AG09319 (cell line): ENCODE measurements at places on chromosomes 4 and X.

DNA sequence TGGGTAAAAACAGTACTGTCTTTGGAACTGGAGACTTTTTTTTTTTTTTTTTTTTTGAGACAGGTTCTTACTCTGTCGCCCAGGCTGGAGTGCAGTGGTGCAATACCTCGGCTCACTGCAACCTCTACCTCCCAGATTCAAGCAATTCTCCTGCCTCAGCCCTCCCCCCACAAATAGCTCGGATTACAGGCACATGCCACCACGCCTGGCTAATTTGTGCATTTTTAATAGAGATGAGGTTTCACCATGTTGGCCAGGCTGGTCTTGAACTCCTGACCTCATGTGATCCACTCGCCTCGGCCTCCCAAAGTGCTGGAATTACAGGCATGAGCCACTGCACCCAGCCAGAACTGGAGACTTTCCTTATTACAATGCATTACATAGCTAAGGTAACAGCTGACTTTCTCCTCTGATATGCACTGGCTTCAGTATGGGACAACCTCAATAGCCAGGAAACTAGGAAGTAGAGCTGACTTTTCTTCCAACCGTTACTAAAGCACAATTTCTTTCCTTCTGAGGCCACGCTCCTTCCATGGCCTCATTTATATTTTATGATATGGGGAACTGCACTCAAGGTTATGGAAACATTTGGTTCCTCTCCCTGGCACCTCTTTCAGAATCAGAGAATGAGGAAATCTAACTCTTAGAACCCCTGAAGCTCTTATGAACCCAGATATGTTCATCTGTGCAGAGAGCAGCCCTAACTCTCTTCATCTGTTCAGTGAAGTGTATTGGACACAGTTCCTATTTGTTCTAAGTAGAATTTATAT, 53.5 kb upstream of the FAM9B start:
- no peak for DNase-seq

DNA sequence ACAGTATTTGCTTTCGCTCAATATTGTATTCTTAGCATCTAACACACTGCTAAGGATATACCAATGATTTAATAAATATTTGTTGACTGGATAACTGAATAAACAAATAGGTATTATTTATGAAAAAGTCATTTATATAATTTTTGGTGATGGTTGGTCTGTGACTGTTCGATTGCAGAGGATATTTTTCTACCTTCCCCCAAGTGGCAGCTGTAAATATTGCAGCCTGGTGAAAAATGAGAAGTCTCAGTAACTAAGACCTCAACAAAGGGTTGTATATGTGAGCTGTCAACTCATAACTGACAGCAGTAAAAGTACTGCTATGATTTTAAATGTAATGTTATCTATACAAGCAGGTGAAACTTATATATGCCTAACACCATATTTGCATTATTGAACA, 36.0 kb downstream of the HTR2C start:
- DNase-seq, result no peak

DNA sequence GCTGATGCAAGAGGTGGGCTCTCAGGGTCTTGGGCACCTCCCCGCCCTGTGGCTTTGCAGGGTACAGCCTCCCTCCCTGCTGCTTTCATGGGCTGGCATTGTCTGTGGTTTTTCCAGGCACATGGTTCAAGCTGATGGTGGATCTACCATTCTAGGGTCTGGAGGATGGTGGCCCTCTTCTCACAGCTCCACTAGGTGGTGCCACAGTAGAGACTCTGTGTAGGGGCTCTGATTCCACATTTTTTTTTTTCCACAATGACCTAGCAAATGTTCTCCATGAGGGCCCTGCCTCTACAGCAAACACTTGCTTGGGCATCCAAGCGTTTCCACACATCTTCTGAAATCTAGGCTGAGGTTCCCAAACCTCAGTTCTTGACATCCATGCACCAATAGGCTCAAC, 657.9 kb upstream of the CT83 start:
- DNase-seq, result no peak

DNA sequence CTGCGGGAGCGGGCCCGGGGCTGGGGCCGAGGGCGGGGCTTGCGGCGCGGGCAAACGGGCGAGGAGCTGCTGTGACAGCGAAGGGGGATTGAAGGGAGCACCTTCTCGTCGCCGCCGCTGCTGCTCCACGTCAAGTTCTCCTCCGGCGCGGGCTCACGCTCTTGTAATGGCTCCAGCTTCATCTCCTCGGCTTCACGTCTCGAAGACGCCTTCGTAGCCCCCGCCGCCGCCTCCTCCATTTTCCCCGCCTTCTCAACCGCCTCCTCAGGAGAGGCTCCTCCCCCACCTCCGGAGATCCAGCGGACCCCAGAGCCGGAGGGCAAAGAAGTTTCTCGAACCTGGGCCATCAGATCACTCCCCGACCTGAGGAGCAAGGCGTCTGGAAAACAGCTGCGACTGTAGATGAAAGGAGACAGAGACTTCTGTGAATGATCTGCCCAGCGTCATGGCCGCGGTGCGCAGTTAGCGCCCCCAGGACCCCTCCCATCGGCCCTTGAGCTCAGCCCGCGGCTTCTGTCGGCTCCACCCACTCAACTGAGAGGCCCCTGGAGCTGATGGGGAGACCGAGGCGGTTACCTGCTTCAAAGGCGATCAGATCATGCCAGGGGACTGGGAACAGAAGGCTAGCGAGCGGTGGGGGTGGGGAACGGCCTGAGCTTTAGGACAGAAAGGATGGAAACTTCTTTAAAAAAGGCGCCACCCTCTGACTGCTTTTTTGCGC, 895 bp downstream of the USP51 start:
- DNase-seq, result no peak

DNA sequence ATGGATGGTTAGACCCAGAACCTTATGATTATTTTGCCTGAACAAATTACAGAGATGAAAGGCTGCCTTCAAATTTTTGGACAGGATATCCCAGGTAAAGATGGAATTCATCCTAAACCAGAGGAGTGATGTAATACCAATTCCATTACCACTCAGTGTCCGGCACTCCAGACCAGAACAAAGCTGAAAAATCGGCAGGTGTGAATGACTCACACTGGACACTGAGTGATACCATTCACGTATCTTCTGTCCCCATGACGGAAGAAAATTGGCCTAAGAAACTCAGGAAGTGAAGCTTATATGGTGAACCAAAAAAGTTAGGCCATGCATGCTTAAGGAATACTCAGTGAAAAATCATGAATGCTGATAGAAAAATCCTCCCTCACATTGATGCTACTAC, 34.5 kb downstream of the PALLD start:
- DNase-seq, result no peak

GRCh38 chr4:182593864-182594263, 323.3 kb downstream of the DCTD start:
- DNase-seq, result no peak

- no peak for DNase-seq
Measured at GRCh38 chr4:20983763-20984575, 283.7 kb downstream of the PACRGL start.

GRCh38 chrX:108000751-108001150, 18.6 kb upstream of the TEX13B start:
- DNase-seq, result no peak

DNA sequence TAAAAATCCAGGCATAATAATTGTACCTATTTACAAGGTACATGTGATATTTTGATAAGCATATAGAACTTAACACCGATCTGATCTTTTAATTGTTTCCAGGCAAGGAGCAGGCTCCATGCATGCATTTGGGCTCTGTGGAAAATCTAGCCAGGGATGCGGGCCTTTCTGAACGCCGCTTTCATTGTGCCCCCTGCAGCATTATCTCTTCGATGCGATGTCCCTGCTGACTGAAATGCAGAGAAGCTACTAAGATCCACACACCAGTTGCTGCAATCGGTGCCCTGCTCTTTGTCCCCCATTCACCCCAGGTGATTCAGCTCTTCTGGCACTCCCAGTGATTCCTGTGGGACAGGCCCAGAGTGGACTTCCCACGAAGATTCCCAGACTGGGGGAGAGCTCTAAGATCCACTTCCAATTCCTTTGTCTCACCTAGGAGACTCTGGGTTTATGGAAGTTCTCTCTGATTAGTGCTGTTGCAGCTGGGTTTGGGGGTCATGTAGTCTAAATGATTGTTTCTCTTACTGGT, 254.3 kb upstream of the AGA start:
- DNase-seq, result no peak

DNA sequence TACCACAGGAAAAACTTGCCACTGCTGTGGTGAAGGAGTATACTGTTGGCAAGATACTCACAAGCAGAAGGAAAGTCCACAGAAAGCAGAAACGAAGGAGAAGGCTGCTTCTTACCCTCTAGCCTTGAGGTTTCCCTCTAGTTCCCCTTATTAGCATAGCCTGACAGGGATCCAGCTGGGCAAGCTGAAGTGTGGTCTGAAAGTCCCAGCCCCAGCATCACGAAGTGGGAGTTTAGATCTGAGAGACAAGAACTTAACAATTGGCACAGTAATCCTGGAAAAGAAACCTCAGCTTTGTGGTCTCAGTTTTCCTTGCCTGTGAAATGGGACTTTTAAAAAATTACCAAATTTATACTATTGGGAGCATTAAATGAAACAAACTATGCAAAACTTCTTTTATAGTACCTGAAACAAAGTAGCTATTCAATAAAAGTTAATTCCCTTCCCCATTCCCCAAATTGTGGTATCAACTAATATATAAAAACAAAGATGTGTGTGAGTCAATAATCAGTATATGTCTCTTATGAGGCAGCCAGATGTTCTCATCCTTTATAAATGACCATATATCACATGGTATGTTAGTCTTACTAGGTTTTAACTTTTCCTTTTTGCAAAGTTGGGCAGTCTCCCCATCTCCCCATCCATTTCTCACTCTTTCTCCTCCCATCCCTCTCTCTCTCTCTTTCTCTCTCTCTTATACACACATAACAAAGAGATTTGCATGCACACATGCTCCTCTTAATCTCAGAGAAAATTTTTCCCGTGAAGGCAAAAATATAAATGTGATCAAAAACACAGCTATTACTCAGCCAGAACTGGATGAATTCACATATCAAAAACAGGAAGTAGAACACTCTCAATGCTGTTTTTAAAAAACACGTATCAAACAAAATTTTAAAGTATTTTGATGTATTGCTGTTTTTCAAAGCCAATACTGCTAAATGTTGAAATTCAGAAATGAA, 57.8 kb downstream of the SCFD2 start:
- no peak for DNase-seq

DNA sequence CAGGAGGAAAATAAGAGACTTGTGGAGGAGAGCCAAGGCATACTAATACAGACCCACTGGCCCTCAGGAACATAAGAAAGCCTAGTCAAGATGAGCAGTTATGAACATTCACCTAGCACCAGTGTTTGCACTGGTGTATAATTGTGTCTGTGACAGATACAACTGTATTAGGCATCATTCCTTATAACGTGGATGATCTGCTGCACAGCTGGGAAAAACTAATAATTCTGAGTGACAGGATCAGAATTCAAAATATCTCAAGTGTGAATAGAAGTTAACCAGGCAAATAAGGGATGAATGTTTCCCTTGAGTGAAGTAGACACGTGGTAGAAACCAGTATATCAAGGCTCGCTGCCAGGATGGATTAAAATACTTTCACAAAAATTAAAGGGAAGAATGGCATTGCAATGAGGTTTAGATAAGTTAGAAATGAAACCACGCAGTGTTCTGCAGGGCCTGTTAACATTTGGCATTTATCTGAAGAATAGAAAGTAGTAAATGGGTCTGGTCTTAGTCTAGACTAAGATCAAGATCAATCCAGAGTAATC, 325.9 kb downstream of the EPHA5 start:
- no peak for DNase-seq

DNA sequence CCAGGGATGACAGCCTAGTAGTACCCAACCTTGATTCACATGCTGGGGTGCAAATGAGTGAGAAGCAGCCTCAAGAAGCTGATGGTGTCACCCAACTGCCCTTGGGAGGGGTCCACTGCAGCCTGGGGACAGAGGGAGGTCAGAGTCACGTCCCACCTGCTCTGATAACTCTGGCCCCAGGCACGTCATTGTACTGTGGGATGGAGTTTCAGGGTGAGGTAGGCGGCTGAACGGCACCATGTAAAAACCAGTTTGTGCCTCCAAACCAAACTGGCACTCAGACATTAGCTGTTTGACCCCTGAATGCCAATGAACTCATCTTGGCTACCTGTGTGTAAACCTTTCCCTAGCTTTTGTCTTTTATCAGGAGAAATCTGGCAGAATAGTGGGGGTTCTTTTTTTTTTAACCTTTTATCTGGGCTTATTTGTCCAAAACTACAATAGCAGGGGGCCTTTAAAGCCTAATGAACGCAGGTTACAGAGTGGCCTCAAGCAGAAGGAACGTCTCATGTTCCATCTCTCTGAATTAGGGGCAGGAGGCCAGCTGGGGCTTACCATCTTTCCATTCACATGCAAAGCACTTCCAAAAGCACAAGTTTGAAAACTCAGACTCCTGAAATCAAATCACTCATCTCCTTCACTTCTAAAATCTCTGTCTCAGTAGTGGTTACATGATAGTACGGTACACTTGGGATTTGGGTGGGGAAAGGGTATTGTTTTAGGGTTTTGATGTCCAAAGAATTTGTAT, 89.4 kb downstream of the IRF2 start:
- DNase-seq, result no peak

GRCh38 chrX:148156986-148157385, 175.8 kb downstream of the FMR1NB start:
- no peak for DNase-seq

DNA sequence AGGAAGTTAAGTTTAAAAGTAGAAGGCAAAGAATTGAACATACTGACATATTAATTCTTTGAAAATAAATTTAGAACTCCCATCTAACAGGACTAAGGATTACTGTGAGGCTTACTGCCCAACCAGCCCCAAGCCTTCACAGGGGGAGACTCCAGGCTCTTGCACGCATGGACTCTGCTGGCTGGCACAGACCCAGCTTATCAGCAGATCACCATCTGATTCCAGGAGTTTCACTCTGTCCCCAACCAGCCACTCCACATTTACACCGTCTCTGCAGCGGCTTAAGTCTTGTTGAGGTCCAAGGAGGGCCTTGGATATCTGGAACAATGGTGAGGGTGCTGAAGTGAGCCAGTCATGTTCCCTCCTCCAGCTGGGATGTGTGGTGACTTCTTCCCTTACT, 16.4 kb upstream of the OTUD4 start:
- no peak for DNase-seq

GRCh38 chrX:115491766-115492165, 69.2 kb upstream of the PLS3 start:
- DNase-seq, result no peak

DNA sequence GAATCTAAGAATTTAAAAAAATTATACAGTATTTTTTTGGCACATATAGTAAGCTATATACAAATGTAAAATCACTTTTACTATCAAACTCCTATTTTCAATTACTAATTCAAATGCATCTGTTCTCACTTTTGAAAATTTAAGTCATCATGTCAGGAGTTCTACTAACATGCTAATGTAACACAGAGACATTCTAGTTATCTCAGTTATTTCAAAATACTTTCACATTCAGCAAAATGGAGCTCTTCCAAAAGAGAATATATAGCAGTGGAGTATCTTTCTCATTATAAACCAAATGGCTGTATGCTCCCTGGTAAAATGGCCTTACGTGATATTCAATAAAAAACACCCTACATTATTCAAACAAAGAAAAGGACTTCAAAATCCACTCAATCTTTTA, 42.3 kb downstream of the RFC1 start:
- no peak for DNase-seq
